BJ (cell line): ENCODE measurements at places on chromosomes 2 and 18.
A peak's percentile ranks its signal among the peaks of the same experiment; 100 is the strongest.

DNA sequence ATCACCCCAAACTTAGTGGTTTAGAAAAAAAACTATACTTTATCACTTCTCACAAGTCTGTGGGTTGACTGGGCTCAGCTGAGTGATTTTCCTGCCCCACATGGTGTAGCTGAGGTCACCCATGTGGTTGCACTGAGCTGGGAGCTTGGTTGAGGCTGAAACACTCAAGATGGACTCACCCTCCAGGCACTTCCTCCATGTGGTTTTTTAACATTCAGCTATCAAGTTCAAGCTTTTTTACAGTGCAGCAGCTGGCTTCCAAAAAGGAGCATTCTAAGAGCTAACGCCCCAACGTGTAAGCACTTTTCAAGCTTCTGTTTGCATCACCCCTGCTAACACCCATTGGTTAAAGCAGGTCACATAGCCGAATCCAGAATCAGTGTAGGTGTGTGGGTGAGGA, 105.9 kb upstream of the CREB1 start:
- peak; percentile 80 for DNase-seq

DNA sequence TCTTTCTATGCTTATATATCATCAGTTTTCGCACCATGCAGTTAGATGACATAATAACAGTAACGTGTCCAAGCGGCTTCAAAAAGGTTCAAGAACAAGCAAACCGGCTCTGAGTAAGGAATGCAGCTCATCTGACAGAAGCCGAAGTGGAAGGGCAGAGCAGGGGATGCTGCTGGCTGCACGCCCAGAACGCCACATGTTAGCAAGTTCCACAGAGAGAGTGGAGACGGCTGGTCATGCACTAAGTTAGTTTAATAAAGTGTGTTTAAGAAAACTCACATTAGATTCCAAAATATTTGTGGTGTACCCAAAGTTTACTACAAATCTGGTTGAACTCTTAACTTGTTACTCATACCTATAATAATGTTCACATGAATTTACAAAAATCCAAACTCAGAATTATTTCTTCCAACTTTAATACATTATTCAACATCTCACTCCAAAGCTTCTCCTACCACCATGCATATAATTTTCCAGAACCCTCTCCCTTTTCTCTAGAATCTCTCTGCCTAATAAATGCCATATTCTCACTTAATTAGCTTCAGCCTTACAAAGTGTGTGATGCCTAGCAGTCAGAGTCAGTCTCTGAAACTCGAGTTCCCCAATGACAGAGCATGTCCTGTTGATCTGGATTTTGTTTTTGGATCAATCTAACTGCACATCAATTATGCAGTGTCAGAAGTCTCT, 170.0 kb downstream of the DNAH7 start:
- peak; percentile 98 for DNase-seq

DNA sequence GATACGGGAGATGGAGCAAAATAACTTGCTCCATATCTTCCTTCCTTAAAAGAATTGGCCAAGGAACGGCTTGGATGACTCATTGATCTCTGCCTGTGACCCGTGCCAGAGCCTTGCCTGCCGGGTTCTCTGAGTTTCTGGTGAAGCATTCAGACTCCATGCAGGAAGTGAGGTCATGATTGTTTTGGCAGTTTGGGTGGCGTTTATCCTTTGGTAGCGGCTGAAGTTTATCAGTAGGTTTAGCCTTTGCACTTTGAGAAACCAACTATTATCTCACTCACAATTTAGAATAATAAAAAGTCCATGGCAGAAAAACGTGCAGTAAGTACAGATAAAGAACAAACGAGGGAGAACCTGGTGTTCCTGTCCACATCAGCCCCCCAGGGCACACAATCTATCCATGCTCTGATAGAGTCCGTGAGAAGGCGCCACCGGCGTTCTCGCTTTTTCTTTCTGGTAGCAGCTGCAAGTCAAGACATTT, 15.0 kb upstream of the CTAGE1 start:
- no peak for DNase-seq

DNA sequence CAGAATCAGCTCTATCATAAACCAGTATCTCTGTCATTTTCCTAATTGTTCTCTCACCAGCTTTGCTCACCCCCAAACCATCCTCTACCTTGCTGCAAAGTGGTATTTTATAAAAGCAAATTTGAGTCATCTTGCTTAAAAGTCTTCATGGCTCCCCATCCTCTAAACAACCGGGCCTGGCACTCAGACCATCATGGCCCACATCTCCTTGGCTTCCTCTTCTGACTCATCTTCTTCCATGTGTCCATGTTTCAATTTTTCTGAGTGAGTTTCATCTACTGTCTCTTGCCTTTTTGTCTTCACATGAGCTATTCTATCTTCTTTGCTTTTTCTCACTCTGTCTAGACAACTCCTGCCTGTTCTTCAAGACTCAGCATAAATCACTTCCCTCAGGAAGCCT, 58.6 kb downstream of the LHCGR start:
- DNase-seq, result no peak

- no peak for DNase-seq
These were observed 75.9 kb downstream of the HRH4 start for GRCh38 chr18:24536326-24536725.

DNA sequence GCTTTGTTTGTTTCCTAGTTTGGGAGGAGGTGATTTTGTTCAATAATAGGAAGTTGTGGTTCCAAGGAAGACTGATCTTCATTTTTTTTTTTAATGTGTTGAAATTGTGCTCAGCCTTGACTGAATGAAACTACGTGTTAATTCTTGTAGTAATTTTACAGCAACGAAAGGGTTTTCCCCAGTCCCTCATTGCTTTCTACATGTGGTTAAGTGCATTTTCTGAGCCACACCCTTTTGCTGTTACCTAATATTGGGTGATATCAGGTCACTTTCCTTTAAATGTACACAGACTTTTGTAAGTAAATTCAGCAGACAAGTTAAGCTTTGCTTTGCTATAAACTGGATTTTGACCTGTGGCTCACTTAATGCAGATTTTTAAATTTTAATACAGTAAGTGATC, 73.6 kb downstream of the OTX1 start:
- DNase-seq, result no peak

- no peak for DNase-seq
These were observed 20.7 kb downstream of the OTOF start for GRCh38 chr2:26457251-26457666.

- DNase-seq, result no peak
These were observed 17.5 kb downstream of the MGAT4A start for GRCh38 chr2:98713332-98714015.

GRCh38 chr2:189002079-189002478, 27.9 kb downstream of the COL3A1 start:
- peak; percentile 51 for DNase-seq

GRCh38 chr18:47313901-47314300, 62.4 kb upstream of the SKOR2 start:
- no peak for DNase-seq

DNA sequence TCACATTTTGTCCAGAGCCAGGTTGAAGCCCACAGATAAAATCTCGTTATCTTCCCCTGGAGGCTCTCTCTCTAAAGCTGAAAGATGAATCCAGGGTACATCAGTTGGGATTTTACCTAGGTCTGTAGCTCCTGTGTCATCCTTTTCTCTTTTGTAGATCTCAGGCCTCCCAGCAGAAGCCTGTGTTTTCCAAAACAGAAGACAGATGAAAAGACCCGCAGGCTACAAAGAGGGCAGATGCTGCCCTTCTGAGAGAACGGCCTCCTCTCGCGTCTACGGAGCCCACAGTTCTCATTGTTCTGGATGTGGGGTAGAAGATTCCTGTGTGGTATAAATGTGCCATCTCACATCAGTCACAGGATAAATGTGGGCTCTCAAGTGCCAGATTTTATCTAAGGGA, 139.5 kb downstream of the SUCLG1 start:
- no peak for DNase-seq

DNA sequence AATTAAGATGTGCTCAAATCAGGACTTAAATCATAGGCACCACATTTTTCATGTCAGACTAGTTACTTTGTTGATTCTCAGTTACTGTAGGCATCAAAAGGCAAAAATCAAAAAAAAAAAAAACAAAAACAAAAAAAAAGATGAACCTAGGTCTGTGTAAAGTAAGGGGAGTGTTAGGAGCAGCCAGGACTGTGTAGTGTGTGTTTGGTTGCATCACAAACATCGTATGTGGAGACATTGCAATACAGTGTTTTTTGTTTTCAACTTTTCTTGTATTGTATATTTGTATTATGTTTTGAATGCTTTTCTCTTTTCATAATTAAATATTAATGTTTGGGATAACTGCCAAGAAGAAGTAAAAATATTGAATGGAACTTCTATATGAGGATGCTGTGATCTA, 82.1 kb downstream of the ACSL3 start:
- DNase-seq, result no peak

GRCh38 chr2:241126201-241126611, 23.1 kb downstream of the PASK start:
- no peak for DNase-seq

DNA sequence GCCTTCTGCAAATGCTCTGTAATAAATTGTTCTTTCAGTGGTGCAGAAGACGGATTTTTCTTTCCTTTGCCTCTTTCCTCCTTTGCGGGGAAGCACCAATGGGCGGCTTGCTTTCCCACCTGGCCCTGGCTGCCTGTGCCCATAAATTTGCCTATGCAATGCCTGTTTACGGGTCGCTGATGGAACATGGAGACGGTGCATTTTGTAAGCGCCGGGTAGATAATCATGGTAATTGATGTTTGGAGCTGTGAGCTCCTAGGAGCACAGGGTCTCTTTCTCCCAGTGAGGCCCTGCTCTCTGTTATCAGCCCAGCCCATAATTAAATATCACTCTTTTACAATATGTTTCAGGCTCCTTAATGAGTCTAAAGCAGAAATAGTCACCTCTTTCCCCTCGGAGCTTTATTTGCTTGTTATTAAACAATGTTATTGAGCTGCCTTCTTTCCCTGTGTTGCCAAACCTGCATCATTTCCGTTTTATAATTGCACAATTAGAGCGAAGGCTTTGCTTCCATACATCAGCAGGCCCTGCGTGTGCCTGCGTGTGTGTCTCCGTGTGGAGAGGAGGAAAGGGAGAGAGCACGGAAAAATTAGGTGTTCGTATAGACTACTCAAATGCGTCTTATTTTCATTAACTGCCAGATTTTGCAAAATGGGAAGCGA, 437.4 kb upstream of the POU3F3 start:
- DNase-seq, result no peak

- DNase-seq, result no peak
These were observed 375.2 kb downstream of the ARHGAP15 start for GRCh38 chr2:143504397-143504796.

GRCh38 chr18:37570336-37570930, 4.8 kb upstream of the CELF4 start:
- no peak for DNase-seq

GRCh38 chr2:85920810-85921545, 32.2 kb upstream of the ST3GAL5 start:
- DNase-seq, result no peak

DNA sequence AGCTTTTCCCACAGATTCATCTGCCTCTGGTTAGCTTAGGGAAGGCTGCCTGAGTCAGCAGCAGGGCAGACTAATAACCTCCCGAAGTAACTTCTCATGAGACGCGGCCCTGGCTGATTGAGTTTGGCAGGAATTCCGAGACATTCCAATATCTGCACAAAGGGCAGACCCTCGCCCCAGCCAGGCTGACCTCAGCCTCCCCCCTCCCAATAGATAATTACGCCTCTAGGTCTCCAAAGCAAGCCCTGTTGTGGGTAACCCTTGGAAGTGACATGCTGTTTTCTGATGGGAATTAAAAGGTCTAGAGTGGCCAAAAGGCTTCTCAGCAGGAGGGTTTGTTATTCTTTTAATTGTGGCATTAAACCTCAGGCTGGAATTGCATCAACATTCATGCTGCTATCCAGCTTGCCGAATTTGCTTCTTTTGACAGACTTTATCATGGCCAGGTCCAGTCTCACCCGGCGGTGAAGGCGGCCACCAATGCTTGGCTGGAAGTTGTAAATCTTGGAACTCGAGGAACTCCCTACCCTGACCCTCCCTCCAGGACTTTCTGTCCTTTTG, 98.0 kb upstream of the SLC14A2 start:
- peak; percentile 44 for DNase-seq

GRCh38 chr2:579961-580360, 97.2 kb downstream of the TMEM18 start:
- no peak for DNase-seq

- peak; percentile 77 for DNase-seq
These were observed 118.5 kb upstream of the ALPP start for GRCh38 chr2:232260075-232260474.

DNA sequence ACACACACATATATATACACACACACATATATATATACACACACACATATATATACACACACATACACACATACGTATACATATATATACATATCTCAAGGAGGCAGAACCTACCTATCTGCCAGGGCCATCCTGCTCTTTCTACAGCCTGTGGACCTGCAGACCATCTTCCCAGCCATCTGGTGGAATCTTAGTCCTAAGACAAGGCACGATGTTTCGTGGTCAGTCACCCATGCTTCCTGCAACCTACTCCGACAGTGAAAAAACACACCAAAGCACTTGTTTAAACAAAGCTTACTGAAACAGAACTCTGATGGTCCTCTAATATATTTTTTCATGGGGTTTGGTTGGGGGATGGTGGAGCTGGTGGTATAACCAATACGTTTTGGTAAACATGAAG, 164.2 kb upstream of the ZNF521 start:
- no peak for DNase-seq

- no peak for DNase-seq
These were observed 27.8 kb upstream of the XDH start for GRCh38 chr2:31442376-31442775.

DNA sequence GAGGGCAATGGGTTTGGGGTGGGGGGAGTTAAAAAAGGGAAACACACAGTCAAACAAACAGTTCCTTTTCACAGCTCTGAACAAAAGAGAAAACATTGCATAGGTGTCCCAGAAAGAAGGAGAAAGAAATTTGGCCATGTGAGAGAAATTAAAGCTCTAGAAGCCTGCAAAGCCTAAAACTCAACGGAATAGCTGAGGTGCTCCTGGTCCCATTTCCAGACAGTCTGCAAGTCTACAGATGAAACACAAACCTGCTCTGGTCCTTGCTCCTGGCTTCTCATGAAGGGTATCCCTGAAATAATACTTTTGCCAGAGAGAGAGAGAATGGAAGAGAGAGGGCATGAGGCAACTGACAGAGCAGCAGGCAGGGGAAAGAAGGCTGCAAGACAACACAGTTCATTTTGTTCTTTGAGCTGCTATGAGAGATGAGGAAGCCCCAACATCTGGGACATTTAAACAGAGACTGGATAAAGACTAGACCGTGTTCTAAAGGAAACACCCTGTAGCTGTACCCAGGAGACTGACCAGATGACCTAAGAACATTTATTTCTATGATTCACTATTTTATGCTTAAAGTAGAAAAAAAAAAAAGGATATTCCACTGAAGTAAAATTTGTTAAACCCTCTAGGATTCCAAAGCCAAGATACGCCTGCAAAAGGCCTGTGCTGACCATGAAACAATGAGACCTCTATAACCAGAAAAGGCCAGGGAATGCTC, 57.3 kb upstream of the CYP26B1 start:
- no peak for DNase-seq

- no peak for DNase-seq
These were observed 527.4 kb upstream of the REG3G start for GRCh38 chr2:78498125-78498524.

DNA sequence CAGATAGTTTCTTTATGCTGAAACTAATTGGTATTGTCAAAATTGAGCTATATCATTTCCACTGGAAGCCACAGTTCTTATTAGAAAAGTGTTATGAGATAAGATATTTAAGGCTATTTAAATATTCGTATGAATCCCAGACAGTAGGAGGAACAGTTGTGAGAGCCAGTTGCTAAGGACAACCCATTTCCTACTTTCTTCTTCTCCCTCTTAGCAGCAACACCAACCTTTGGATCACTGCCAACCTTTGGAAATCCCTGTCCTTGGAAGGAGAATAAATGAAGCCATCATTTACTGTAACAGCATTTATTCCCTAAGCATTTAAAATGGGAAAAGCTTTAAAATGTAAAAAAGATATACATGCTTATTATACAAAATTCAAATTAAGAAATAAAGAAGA, 85.8 kb downstream of the PLCL1 start:
- DNase-seq, result no peak
